ENCODE measurements at places on chromosomes 7 and 10.

GRCh38 chr7:67786021-67786420 is 789.4 kb downstream of the TYW1 start:
- DNase-seq: no peak

DNA sequence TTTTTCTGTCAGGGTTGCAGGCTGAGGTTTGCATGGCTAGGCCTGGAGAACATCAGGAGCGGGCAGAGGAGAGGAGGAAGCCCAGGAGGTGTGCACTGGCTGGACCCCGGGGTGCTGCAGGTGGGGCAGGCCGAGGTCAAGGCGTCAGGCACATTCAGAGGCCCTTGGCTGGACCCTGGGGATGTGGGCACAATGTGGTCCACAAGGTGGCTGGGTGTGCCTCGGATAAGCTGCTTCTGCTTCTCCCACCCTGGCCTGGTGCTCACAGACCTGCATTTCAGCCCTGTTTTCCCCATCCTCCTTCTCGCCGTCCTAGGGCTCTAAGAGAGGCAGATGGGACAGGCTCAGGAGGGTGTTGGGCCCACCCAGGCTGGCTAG is 108.2 kb downstream of the ADCY1 start:
- DNase-seq: no peak

DNA sequence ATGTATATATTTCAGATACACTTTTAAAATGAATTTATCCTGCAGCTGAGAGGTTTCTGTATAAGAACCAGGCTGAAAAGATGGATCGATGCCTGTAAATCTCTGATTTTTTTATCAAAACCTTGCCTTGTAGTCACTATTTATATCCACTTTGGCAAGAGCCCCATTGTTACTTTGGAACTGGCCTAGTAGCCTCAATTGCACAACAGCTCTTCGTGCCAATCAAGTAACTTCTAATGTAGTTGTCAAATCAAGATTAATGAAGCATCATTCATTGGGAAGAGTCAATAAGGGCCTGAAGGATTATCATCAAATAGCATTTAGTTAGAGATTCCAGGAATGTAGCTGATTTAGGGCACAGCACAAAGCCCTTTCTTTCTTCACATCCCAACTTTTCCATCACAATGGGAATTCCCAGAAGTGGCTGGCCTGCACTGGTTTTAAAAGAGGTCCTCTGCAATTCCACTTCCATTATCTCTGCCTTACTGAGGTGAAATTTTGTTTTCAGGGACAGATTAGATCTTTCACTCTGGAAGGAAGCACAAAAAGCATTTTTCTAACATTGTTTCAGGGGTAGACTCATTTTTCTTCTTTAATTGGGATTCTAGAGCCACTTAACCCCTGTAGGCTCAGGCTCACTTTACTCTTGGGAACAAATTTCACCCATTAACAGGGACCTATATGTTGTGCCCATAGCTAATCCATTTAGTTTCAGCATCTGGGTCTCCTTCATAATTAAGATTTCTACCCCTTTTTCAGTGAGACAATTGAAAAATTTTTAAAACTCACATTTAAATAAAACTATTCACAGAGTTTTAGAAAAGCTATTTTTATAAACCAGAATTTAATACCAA is 97.8 kb downstream of the CALCR start:
- DNase-seq: no peak

- DNase-seq: no peak
Measured at GRCh38 chr10:43256531-43257346, 10.1 kb downstream of the RASGEF1A start.

GRCh38 chr10:31929261-31930022 is 811 bp upstream of the ARHGAP12 start:
- peak; percentile 27 for DNase-seq

DNA sequence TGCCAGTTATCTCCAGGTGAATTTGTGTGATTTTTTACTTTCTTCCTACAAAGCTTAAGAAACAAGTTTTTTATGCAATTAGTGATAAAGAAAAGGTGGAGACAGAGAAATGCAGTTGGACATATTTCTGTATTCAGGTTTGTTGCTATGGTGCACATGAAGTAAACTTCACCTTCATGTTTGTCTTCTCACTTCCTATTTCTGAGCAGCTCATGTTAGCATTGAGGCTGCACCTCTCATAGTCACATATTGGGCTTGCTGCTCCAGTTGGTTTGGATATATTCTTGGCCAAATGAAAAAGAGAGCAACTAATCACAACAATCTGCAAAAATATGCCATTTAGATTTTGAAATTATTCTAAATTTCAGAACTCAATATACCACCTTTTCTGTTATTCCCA is 475.6 kb upstream of the ZWINT start:
- no peak for DNase-seq

- peak; percentile 74 for DNase-seq
Measured at GRCh38 chr10:15725603-15726002, 5.9 kb upstream of the ITGA8 start.

- DNase-seq: peak; percentile 57
Measured at GRCh38 chr7:2231992-2232765, 566 bp downstream of the MAD1L1 start.

DNA sequence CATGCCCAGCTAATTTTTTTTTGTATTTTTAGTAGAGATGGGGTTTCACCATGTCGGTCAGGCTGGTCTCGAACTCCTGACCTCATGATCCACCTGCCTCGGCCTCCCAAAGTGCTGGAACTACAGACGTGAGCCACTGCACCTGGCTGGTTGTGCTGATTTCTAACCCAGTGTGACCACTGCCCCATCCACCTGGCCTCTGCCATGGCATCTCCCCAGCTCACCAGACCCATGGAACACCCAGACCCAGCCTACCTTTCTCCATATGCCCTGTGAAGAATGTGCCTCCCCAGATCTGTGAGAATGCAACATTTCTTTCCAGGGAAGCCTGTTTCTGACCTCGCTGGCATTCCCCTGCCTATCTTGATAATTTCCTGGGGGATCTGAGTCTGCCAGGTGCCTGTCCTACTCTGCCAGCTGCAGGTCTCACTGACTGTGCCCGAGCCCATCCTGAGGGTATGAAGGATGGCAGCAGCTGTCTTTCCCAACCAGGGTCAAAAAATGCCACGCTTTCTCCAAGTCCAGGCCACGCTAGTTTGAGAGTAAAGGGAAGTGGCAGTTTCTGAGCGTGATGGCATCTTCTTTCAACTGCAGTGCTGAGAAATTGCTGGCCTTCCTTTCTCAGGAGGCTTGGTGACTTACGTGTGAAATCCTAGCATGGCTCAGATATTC is 324.4 kb upstream of the ZNF32 start:
- DNase-seq: no peak

DNA sequence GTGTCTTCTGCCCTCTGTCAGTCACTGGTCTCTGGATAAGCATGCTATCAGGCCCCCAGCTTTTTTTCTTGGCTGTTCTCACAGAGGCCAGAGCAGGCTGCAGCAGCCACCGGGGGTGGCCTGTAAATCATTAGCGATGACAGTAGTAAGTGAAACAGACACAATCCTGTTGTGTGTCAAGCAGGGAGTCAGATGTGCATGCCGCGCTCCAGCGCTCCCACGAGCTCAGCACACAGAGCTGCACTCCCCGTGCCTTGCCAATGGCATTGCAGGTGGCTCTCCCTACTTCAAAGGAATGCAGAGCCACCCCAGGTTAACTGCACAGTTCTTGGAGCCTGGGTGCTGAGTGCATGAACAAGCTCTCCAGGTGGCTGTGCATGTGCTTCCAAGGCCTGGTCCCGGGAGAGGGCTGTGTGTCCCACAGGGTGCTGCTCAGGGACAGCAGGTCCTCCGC is 226.1 kb downstream of the GLRX3 start:
- DNase-seq: peak; percentile 72

- DNase-seq: no peak
Measured at GRCh38 chr7:140068033-140068432, 5.3 kb upstream of the PARP12 start.

DNA sequence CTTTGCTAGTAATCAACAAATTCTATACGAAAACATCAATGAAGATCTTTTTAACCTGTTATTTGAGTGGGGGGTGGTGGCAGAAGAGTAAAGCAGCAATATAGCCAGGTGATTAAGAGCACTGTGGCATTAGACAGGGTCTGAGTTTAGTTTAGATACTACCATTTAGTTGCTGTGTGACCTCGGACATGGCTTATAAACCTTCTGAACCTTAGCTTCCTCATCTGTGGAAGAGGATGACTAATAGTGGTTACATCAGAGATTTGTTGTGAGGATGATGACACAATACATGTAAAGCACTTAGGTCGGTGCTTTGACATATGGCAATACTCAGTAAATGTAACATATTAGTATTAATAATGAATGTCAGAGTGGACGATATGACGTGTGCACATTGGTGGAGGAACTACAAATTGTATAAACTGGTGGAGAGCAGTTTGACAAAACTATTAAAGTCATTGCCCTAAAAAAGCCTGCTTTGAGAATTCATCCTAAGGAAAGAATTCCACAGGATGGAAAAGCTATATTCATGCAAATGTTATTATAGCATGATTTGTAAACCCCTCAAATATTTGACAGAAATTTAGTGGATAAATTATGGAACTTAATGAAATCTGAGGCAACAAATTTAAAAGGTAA is 24.3 kb downstream of the SPAG6 start:
- no peak for DNase-seq

DNA sequence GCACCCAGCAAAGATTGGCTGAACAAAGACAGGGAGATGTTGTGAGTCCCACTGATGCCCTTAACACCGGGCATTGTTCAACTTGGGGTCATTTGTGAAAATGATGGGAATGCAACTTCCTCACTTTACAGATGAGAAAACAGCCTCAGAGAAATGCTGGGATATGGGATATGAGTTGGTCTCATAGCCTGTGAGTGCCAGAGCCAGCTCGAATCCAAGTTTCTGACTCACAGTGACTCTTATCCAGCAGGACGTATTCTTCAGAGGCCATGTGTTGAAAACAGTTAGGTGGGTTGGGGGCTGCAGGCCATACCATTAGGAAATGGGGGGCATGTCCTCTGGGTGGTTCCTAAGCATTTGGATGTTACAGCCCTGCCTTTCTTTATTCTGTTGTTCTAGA is 45.2 kb downstream of the KIAA1217 start:
- no peak for DNase-seq

GRCh38 chr10:974785-975074 is 13.5 kb upstream of the GTPBP4 start:
- DNase-seq: no peak

- DNase-seq: no peak
Measured at GRCh38 chr7:121383235-121383910, 12.7 kb downstream of the FAM3C start.

- no peak for DNase-seq
Measured at GRCh38 chr10:124293616-124294449, 124.9 kb downstream of the OAT start.

DNA sequence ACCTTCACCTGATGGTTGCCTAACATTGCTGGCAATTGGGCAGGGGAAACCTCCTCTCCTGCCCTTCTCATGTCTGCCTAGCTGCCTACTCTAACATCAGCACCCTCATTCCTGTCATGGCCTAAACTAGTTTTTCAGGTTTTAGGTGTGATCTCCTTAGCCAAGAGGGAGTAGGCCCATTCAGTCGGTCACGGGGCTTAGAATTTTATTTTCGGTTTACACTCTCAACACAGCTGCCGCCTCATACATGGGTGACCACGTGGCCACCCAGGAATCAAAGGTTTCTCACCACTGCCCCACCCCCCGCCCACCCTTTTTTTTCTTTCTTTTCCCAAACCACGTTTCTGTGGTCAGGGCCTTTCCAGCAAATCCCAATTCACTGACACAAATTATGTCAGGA is 97.2 kb downstream of the RALA start:
- no peak for DNase-seq

DNA sequence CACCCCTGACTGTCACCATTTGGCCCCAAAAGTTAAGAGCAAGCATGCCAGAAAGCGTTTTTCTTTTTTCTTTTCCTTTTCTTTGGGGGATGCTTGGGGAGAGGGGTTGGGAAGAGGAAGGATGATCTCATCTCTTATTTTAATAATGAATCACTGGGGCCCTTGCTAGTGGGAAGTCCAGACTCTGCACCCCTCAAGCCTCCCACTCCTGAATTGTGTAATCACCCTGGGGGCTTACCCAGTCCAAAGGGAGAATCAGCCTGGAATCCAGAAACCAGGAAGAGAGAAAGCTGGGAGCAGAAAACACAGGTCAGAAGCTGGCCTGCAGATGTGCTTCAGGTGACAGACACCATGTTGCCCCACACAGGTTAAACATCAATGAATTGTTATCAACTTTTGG is 14.7 kb upstream of the HABP2 start:
- no peak for DNase-seq

DNA sequence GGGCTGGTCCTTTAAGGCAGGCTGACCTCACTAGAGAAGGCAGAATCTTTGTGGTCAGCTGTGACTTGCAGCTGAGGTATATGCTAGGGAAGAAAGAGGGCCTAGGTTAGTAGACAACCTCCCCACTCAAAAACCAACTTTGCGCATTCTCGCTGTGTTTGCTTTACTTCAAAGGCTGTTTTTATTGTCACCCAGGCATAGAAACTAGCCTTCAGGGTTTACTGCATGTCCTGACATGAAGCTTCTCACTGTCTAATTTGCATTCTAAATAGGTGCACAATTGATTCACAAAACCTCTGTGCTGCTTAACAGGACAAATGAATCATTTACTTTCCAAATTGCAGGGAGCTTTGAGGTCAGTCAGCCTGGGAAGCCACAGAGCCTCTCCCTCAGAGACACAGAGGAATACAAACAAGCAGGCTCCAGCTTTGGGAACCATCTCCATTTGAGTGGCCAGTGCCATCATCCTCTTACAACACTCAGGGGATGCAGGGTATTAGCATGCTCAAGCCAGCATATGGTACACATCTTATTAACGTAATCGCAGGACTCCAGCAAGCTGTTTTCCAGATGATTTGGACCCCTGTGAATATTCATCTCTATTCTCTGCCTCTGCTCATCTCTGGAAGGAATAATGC is 596.4 kb upstream of the GHITM start:
- DNase-seq: peak; percentile 6

DNA sequence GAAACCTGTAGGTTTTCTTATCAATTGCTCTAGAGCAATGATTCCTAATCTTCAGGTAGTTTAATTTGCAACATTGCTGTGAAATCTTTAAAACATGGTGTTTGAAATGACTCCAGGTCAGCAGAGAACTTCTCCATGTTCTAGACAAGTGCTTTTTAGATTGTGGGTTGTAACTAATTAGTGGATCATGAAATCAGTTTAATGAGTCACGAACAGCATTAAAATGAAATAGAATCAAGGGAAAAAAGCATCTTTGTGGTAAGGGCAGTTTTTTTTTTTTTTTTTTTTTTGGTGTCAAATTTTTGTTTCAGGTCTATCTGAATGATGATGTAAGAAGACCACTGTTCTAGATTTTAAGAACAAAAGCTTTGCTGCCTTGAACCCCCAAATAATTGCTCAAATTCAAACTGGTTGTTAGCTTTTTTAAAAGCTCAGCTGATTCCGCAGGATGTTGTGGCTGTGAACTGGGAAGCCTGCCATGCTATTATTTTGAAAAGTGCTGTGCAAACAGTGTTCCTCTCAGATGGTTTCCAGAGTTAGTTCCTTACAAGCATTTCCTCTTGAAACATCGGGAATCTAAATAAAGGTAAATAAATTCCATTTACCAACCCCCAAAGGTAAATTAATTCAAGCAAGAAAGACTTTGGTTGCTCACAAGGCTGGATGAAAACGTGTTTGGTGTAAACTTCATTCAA is 13.1 kb upstream of the PDK4 start:
- DNase-seq: peak; percentile 85

All from cardiac muscle cell (in vitro differentiated cells and primary cell).